ENCODE measurements at places on chromosomes 12 and 14. TPM values are rescaled to one million over a fixed set of nuclear protein-coding genes. Genes with fewer than 3 reads are reported as not detected.

GRCh38 chr14:103871596-103872480 is 24.5 kb upstream of the PPP1R13B start:
- peak; percentile 93 for DNase-seq

DNA sequence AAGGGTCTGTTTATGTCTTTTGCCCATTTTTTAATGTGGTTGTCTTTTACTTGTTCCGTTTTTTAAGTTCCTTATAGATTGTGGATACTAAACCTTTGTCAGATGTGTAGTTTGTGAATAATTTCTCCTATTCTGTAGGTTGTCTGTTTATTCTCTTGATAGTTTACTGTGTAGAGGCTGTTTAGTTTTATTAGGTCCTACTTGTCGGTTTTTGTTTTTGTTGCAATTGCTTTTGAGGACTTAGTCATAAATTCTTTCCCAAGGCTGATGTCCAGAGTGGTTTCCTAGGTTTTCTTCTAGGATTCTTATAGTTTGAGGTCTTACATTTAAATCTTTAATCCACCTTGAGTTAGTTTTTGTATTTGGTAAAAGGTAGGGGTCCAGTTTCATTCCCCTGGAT is 33.9 kb downstream of the SLC39A9 start:
- DNase-seq, result no peak

- DNase-seq, result no peak
These were observed 86.9 kb downstream of the NTF3 start for GRCh38 chr12:5518584-5519365.

The ANAPC7 gene
- 31.3 TPM for polyA plus RNA-seq

DNA sequence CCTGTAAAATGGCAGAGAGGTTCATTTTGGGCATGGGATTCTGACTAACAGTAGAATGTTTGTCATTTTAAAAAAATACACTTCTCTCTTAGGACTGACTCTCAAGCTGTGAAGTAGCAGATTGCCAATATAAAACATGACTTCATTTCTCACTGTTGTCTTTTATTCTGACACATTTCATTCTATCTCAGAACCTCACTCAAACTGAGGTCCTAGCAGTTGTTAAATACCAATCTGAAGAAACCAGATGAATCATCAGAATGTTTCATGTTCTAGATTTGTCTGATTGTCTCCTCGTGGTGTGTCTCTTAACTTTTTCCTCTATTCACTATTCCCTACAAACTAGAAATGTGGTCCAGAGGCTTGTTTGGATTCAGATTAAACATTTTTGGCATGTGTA is 276.5 kb upstream of the NPAS3 start:
- DNase-seq, result no peak

DNA sequence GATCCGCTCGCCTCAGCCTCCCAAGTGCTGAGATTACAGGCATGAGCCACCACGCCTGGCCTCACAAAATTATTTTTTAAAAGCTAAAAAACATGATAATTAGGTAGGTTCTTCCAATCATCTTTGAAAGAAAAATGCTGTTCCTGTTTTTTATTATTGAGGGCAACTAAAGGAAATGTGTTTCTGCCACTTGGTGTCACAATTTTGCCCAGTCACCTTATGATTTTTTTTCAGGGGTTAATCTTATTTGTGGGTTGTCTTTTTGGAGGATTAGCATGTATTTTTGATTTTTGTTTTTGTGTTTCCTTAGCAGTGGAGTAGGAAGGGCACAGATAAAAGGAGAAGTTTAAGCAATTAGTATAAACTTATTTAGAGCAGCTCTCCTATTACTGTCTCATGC is 79.8 kb downstream of the PRORP start:
- no peak for DNase-seq

The VWF gene
- polyA plus RNA-seq, result 181 TPM
